ENCODE measurements at places on chromosomes 2 and 18.
A peak's percentile ranks its signal among the peaks of the same experiment; 100 is the strongest.

DNA sequence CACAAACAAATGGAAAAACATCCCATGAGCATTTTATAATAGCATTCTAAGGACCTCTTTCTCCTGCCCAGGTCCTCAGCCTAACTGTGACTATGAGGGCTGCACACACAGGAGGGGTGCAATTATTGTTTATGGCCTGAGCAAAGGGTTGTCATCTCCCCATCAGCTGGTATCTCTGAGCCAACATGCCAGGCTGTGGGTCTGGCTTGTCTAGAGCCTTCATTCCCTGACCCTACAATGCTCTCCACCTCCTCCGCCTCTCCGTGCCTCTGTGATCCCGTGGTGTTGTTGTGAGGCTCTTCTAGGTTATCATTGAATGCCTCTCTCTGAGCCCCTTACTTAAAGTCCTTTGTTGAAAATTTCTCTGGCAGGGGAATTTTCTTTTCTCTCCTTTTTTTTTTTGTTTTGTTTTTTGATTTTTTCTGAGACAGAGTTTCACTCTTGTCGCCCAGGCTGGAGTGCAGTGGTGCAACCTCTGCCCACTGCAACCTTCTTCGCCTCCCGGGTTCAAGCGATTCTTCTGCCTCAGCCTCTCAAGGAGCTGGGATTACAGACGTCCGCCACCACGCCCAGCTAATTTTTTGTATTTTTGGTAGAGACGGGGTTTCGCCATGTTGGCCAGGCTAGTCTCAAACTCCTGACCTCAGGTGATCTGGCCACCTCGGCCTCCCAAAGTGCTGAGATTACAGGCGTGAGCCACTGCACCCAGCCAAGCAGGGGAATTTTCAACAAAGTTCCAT lies 126.4 kb downstream of the SMAD7 start:
- no peak for DNase-seq

- no peak for DNase-seq
These were observed 198.9 kb upstream of the PIK3C3 start for GRCh38 chr18:41756141-41756540.

- DNase-seq: no peak
These were observed 182.7 kb upstream of the SALL3 start for GRCh38 chr18:78796693-78797455.

- no peak for DNase-seq
These were observed 21.4 kb downstream of the SMYD1 start for GRCh38 chr2:88088999-88089398.

DNA sequence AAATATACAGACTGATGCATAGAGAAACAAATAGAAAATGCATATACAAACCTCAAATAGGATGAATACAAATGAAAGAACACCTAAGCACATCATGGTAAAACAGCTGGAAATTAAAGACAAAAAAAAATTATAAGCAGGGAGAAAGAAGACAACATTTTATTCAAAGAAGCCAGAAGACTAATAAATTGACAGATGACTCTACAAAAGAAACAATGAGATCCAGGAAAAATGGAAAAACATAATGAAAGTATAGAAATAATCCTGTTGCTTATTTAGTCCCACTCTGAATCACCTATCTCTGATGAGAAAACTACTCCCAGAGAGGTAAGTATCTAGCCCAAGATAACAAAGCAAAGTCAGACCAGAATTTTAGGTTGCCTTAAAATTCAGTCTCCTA lies 143.4 kb downstream of the RBM43 start:
- DNase-seq: no peak

- no peak for DNase-seq
These were observed 90.8 kb downstream of the AGAP1 start for GRCh38 chr2:235584638-235585007.

- no peak for DNase-seq
These were observed 418.8 kb downstream of the NRXN1 start for GRCh38 chr2:50613161-50613560.

DNA sequence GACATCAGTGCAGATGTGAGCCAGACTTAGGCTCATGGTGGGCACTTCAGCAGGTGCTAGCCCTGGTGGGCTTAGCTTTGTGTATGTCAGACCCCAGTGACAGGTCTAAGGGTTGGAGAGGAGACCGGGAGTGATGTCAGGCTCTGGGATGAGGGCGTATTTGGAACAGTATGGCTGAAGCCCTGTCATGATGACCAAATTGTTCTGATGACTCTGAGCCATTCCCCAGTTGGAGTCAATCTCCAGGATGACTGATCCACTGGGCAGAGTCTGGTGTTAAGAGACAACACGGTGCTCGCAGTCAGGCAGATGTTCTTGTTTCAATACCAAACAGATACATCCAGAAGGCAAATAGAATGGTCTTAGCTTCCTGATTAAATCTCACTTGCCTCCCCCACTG lies 241.5 kb downstream of the SOX11 start:
- no peak for DNase-seq

DNA sequence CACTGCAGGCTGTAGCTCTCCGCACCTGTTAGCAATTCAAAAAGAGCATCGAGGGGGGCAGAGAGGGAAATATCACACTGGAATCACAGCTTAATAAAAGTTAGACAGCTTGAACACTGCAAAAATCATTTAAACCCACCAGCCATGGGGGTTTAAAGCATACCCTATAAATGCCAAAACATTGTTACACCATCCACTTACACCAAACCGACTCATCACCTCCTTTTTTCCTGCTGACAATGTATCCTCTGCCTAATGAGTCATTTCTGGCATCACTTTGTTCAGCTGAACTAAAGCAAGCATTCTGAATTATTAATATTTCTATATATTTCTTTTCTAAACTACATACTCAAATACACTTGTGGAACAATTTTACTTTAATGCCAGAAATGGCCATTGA lies 21.6 kb downstream of the MC4R start:
- DNase-seq: no peak

GRCh38 chr18:23317975-23318675 lies 135.0 kb upstream of the RIOK3 start:
- no peak for DNase-seq

GRCh38 chr2:111007757-111008688 lies 112.7 kb upstream of the BCL2L11 start:
- DNase-seq: no peak

- DNase-seq: no peak
These were observed 35.4 kb downstream of the FBXO11 start for GRCh38 chr2:47870641-47871540.

DNA sequence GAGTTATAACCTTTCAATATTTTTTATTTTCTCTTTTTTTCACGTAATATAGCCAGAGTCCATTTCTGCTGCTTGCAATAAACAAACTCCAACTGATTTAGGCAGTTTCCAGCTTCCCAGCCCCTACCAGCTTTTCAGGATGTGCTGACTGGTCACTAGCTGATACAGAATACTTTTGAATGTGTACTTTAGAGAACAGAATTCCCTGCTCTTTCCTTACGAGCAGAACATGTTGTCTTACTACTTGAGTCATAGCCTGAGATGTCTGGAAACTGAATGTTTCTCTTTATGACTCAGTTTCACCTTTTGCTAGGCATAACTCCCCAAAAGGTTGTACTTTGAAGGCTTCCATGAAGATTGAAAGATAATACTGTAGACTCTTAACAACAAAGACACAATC lies 44.5 kb upstream of the KCNE4 start:
- no peak for DNase-seq

- DNase-seq: no peak
These were observed 6.3 kb downstream of the ANO7 start for GRCh38 chr2:241194811-241195210.

- no peak for DNase-seq
These were observed 1544.4 kb downstream of the LRP1B start for GRCh38 chr2:140586379-140586778.

DNA sequence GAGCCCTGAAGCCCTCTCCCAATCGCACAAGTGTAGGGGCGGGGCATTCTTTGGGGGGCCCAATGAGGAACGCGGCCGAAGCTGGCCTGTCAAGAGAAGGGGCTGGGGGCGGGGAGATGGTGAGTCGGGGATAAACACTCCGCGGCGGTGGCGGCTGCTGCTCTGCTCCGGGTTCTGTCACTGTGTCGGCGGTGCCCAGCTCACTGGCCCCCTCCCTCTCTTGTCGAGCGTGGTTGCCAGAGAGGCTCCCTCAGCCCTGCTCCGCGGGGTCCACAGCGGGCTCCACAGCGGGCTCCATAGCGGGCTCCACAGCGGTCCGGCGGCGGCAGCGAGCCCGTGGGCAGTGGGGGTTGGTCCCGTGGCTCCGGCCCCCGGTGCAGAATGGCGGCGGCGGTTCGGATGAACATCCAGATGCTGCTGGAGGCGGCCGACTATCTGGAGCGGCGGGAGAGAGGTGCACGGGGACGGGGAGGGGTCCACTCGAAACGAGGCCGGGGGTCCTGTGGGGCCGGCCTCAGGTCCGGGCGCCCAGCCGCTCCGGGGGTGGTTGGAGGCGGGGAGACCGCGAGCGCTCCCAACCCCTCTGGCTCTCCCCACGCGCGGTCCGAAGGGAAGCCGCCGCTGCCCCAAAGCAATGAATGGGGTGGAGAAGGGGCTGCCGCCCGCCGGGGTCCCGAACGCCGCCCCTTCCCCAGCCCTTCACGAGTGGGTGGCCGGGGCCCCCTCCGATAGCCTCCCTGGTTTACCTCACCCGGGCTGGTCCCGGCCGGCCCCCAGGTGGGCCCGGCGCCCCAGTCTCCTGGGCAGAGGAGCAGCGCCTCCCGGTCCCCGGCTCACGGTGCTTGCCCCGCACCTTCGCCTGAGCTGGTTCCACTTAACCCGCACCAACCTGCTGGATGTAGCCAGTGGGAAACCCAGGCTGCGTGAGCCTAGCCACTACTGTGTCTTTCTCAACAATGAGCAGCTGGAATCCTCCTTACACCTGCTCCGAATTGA lies at the start of gene MXD1:
Gene MXD1, plus strand, starts transcription at position 160 of the 996 bp plus-strand sequence. Its CDS starts 222 bp downstream, at position 382.
- DNase-seq: no peak

- DNase-seq: no peak
These were observed 167.6 kb downstream of the AFF3 start for GRCh38 chr2:99974682-99975375.

- no peak for DNase-seq
These were observed 454.1 kb downstream of the MEIS1 start for GRCh38 chr2:66888791-66889631.

- no peak for DNase-seq
These were observed 7.4 kb downstream of the HTRA2 start for GRCh38 chr2:74537140-74537539.

- DNase-seq: peak; percentile 46
These were observed 1.1 kb downstream of the TRABD2A start for GRCh38 chr2:84879584-84880394.

GRCh38 chr2:46711156-46711555 lies 204.4 kb downstream of the MCFD2 start:
- no peak for DNase-seq

GRCh38 chr2:17181051-17181752 lies 337.0 kb downstream of the RAD51AP2 start:
- no peak for DNase-seq

DNA sequence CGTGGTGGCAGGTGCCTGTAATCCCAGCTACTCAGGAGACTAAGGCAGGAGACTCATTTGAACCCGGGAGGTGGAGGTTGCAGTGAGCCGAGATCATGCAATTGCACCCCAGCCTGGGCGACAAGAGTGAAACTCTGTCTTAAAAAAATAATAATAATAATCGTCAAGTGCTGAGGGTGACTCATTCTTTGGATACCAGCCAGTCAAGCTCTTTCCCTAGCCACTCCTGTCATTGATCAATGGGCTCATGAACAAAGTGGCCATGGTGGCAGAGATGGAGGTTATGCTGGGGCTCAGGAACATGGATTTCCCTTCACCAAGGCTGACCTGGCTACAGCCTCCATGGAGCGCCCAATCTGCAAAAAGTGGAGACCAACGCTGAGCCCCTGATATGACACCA lies 94.5 kb upstream of the HAAO start:
- DNase-seq: no peak

GRCh38 chr2:173264151-173264550 lies 90.5 kb upstream of the CDCA7 start:
- no peak for DNase-seq

DNA sequence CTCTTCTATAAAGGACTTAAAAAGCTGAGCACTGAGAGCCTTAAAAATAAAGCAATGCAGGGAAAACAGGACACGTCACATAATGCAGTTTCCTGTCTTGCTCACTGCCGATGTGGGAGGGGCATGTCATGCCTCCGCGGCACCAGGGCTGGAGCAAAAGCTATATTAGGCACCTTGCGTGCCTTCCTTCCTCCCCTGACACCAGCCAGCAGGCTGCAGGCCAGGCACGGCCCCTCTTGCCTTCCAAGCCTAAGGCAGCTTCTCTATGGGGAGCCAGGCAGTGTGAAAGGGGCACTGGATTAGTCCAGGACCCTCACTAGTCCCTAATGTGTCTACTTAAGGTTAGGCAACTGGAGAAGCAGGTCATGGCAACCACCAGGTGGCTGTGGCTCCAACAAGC lies 26.3 kb downstream of the MRPL35 start:
- peak; percentile 91 for DNase-seq

GRCh38 chr2:45796500-45796899 lies 145.0 kb downstream of the PRKCE start:
- DNase-seq: no peak

DNA sequence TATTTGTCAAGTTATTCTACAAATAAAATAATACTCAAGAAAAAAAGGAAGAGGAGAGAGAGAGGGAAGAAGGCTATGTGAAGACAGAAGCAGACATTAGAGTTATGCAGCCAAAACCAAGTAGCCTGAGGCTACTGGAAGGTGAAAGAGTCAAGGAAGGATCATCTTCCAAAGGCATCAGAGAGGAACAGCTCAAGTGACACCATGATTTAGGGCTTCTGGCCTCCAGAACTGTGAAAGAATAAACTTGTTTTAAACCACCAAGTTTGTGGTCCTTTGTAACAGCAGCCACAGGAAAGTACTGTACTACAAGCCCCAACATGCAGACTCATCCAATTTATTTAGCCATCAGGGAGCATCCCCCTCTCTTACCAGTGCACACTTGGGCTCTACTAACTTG lies 788.5 kb upstream of the LRRTM1 start:
- DNase-seq: no peak

DNA sequence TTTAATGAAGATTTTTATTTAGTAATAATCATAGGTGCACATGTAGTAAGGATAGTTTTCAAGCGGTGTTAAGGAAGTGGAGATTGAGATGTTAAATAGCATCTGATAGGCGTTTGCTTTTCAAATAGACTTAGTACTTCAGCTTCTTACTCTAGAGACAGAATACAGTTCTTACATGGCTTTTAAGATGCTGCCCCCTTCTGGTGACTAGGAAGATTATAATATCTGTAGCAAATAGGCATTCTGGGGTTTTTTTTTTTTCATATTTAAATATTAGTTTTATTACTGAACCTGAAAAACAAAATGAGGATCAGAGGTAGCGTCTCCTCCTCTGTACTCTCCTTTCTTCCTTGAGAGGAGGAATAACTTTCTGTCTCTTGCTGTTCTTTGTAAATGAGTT lies 100.2 kb downstream of the AGAP1 start:
- no peak for DNase-seq

Data from CD4-positive, CD25-positive, alpha-beta regulatory T cell (primary cell).